ENCODE measurements at places on chromosomes 2 and 18. TPM values are rescaled to one million over a fixed set of nuclear protein-coding genes. Genes with fewer than 3 reads are reported as not detected.

GRCh38 chr2:9030841-9031240, 27.4 kb upstream of the MBOAT2 start:
- no peaks in the 10 kb centered on the region for H3K36me3 ChIP-seq
- H3K4me1 ChIP-seq: no peaks in the 10 kb centered on the region
- no peak for DNase-seq
- H3K27ac ChIP-seq: no peak overlapping the region

GRCh38 chr2:209579230-209579749, 155.4 kb downstream of the MAP2 start:
- H3K4me3 ChIP-seq: no peak overlapping the region
- no peaks in the 10 kb centered on the region for H3K27me3 ChIP-seq
- H3K36me3 ChIP-seq: no peaks in the 10 kb centered on the region
- no peak overlapping the region for H3K27ac ChIP-seq
- DNase-seq: no peak

DNA sequence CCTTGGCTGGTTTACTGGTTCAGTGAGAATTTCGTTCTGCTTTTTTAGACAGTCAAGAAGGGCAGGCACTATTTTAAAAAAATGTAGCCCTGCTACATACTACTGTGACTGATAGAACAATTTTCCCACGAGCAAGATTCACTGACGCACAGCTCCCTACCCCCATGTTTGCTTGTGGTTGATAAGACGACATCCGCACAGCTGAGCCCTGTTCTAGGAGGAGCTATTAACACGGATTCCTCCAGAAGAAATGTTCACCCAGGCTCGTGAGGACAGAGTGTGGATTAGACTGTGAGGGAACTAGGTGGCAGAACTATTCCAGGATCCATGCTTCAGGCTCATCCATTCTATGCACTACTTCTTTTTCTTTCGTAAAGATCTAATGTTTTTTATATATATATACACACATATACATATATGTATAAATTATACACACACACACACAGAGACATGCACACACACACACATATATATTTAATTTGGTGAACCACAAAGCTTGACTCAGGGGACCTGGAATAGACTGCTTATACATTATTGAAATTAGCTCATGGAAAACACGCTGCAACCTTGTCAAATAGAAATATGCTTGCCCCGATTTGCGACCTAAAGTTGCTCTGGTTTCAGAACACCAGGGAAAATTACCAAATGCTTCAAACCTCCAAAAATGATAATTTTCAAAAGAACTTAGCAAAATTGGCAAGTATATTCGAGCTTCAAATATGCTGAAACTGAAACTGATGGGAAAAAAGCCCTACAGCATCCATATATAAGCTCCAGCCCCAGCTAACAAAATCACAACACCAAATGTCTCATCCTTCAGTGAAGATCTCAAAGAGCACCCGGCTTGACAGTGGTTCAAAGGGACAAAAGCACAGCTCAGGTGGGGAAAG, 370.4 kb downstream of the SOCS6 start:
- H3K27me3 ChIP-seq: no peaks in the 10 kb centered on the region
- no peaks in the 10 kb centered on the region for H3K36me3 ChIP-seq
- no peak for DNase-seq
- H3K27ac ChIP-seq: no peak overlapping the region
- H3K4me1 ChIP-seq: no peaks in the 10 kb centered on the region
- H3K4me3 ChIP-seq: no peak overlapping the region

DNA sequence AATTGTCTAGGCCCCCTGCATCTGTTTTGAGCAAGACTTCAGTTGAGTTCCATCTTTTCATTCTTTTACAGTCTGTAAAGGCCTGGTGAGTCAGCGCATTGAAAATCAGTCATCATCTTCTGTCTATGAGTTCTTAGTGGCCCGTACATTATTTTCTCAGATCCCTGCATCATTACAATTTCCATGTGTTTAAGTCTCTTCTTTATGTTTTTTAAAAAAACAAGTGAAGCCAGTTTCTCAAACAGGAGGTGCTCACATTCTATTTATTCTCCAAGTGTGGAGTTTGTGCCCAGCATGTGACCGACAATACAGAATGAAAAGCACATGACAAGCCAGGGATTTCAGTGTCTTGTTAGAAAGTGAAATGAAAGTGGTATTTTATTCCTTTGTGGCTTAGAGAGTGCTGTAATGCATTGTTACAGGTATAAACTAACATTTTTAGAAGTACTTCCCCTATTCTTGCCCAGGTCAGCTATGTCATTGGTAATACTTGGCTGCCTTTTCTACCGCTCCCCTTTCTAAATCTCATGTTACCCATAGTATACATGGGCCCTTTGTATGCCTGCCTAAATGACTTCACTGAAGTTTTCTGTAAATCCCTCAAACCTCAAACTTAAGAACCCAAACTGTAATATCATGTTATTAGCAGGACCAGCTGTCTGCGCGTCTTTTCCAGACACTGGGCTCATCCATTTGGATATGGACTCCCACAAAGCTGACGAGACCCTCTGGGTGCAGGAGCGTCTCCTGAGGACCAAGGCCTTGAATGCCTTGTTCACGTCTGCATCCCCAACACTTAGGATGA, 67.6 kb downstream of the FEZ2 start:
- H3K36me3 ChIP-seq: peaks cover 5% of the 10 kb centered on the region
- no peak for DNase-seq
- no peak overlapping the region for H3K4me3 ChIP-seq
- H3K4me1 ChIP-seq: no peaks in the 10 kb centered on the region
- no peak overlapping the region for H3K27ac ChIP-seq

GRCh38 chr2:200509612-200510433, at the start of gene KCTD18:
Gene KCTD18 (minus strand): TSS chr2:200510068. CDS start chr2:200507016, 3,052 bp downstream.
- H3K27me3 ChIP-seq: no peaks in the 10 kb centered on the region
- peak within 1 kb of the TSS; percentile 91 for H3K4me3 ChIP-seq
- peak within 1 kb of the TSS; percentile 71 for H3K27ac ChIP-seq
- peaks cover 9% of the 10 kb centered on the region for H3K4me1 ChIP-seq

GRCh38 chr2:218745559-218746469, 35.2 kb downstream of the TTLL4 start:
- DNase-seq: no peak
- H3K4me1 ChIP-seq: no peaks in the 10 kb centered on the region
- peaks cover 53% of the 10 kb centered on the region for H3K36me3 ChIP-seq
- H3K27ac ChIP-seq: no peak overlapping the region

DNA sequence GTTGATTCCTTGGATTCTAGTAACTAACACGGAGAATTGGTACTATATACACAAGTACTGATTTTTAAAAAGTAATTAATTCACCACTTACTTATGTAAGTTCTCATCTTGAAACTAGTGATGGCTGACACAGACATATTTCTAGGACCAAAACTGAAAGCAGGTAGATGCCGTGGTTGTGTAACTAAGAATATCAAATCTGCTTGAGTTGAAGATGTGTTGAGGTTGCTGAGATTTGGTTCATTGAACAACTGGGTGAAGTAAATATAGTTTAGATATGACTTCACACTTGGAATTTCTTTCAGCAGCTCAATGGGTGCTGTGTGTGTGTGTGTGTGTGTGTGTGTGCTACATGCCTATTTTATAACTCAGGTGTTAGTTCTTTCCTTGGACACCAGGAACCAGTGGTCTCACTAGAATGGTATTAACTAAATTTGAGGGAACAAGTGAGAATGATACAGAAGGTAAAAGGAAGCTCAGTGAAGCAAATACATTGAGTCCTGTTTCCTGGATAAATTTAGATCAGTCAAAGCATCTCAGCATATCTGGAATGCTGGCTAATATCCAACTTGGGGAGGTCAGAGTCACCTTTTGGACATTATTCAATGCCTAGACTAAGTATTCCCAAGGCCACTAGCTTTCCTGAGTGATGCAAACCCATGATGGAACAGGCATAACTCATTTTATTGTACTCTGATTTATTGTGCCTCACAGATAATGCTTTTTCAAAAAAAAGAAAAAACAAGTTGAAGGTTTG, 110.7 kb upstream of the ZEB2 start:
- H3K27me3 ChIP-seq: no peaks in the 10 kb centered on the region
- no peak overlapping the region for H3K4me3 ChIP-seq
- DNase-seq: peak; percentile 12
- peaks cover 21% of the 10 kb centered on the region for H3K4me1 ChIP-seq
- H3K36me3 ChIP-seq: no peaks in the 10 kb centered on the region

- H3K27ac ChIP-seq: no peak overlapping the region
- H3K27me3 ChIP-seq: no peaks in the 10 kb centered on the region
- H3K4me3 ChIP-seq: no peak overlapping the region
- peaks cover 18% of the 10 kb centered on the region for H3K4me1 ChIP-seq
Observed at GRCh38 chr2:235024931-235025773, 73.3 kb downstream of the SH3BP4 start.

- H3K4me3 ChIP-seq: no peak overlapping the region
- no peak for DNase-seq
- no peaks in the 10 kb centered on the region for H3K4me1 ChIP-seq
- H3K27ac ChIP-seq: no peak overlapping the region
- H3K36me3 ChIP-seq: no peaks in the 10 kb centered on the region
Observed at GRCh38 chr2:75480971-75481836, 79.5 kb downstream of the EVA1A start.

DNA sequence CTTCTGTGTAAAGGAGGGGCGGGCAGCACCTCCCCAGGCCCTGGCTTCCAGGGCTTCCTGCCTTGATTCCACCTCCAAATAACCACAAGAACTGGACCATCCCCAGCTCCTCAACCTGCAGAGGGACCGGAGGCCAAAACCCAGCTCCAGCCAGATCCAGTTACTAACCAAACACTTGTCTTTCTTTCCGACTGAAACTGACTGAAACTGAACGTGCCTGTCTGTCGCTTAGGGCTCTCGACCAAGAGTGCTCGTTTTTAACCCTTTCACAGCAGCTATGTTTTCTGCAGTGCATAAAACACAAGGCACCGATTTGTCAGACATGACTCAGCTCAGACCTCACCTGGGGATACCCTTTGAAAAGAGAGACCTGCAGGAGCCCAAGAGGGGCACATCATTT, 249.9 kb upstream of the SIX2 start:
- DNase-seq: peak; percentile 52
- H3K27me3 ChIP-seq: no peaks in the 10 kb centered on the region
- H3K36me3 ChIP-seq: no peaks in the 10 kb centered on the region
- H3K4me3 ChIP-seq: no peak overlapping the region
- H3K4me1 ChIP-seq: peaks cover 27% of the 10 kb centered on the region

DNA sequence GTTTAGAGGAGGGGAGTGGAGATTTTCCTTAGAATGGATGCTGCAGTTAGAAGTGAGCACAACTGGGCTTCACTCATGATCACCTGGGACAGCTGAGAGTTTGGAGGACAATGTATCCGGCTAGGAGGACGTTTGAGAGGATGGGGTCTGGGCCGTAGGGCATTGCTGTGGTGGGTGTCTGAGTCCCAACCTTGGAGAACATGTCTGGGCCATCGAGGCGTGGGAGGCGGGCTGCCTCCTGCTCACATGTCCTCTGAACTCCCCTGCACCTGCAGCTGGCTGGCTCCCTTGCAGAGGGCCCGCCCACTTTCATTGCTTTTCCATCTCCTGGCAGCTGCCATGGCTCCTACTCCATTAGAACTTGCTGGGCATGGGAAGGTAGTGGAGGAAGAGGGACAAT, 203.0 kb upstream of the PXDN start:
- no peak for DNase-seq
- no peaks in the 10 kb centered on the region for H3K36me3 ChIP-seq
- H3K4me3 ChIP-seq: no peak overlapping the region
- no peak overlapping the region for H3K27ac ChIP-seq
- H3K4me1 ChIP-seq: no peaks in the 10 kb centered on the region

DNA sequence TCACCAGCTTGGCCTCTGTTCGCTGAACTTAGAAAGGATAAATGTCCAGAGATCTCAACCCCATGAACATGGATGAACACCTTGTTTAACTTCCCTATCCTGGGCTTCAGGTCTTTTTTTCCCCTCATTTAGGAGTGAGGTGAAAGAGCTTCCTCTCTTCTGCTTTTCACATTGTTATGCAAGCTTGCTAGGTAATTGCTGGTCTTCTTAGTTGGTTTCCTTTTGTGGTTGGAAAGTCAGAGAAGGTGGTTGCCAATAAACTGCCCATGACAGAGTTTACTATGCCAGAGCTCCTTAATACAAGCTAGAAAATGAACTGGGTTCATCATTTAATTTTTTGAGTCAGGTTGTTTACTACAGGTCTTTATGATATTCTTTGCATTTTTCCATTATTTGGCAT, 16.6 kb downstream of the SLC9A4 start:
- H3K27ac ChIP-seq: no peak overlapping the region
- no peak overlapping the region for H3K4me3 ChIP-seq
- DNase-seq: no peak

GRCh38 chr18:57084331-57085271, 62.3 kb upstream of the BOD1L2 start:
- H3K36me3 ChIP-seq: no peaks in the 10 kb centered on the region
- H3K4me3 ChIP-seq: no peak overlapping the region
- DNase-seq: no peak
- H3K27me3 ChIP-seq: no peaks in the 10 kb centered on the region

GRCh38 chr2:128622955-128623620, 304.4 kb upstream of the HS6ST1 start:
- H3K27ac ChIP-seq: no peak overlapping the region
- no peaks in the 10 kb centered on the region for H3K4me1 ChIP-seq
- no peaks in the 10 kb centered on the region for H3K27me3 ChIP-seq

DNA sequence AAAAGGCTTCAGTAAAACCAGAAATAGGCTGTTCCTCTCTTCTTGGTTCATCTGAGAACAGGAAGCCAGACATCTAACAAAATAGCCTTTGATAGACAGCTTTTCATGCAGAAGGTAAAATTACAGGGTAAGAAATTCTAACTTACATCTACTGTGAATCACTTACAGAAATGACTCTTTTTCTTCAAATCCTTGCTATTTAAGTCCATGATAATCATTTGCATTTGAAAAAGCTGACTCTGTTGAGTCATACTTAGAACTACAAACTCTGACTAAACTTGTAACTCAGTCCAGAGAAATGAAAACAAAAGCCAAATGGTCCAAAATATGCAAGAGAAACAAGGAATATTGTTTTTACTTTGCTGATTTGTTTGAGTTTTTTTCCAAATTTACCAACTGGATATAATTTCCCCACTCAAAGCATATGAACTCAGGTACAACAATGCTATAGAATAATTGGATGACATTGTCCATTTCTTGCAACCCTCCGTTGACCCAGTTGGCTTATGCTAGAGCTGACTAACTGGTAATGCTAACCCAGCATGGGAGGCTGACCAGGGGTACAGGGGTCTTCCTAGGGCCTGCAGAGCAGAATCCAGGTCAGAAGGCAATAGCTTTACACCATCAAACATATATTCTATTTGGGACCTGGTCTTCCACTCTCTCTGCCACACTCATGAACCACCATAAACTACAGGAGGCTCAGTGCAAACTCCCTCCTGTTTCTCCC, 18.8 kb upstream of the MREG start:
- H3K4me1 ChIP-seq: peaks cover 6% of the 10 kb centered on the region
- H3K4me3 ChIP-seq: no peak overlapping the region
- H3K27ac ChIP-seq: no peak overlapping the region

C2orf66 gene
- total RNA-seq: not detected

CCDC148 gene
- total RNA-seq: 8.3 TPM

DHRS9 gene
- total RNA-seq: not detected

MOGAT1 gene
- total RNA-seq: not detected

RGPD4 gene
- not detected for total RNA-seq

CFAP65 gene
- 0.78 TPM for total RNA-seq

ZAP70 gene
- total RNA-seq: 4.0 TPM

MC2R gene
- not detected for total RNA-seq

RNF152 gene
- 19.4 TPM for total RNA-seq

GPAT2 gene
- 1.4 TPM for total RNA-seq

COL4A3 gene
- total RNA-seq: 70.0 TPM
